ENCODE measurements at places on chromosomes 2 and 18.

GRCh38 chr2:221420245-221420644 is 151.9 kb downstream of the EPHA4 start:
- DNase-seq = no peak

GRCh38 chr18:52046842-52047241 is 293.2 kb upstream of the DCC start:
- DNase-seq = no peak

DNA sequence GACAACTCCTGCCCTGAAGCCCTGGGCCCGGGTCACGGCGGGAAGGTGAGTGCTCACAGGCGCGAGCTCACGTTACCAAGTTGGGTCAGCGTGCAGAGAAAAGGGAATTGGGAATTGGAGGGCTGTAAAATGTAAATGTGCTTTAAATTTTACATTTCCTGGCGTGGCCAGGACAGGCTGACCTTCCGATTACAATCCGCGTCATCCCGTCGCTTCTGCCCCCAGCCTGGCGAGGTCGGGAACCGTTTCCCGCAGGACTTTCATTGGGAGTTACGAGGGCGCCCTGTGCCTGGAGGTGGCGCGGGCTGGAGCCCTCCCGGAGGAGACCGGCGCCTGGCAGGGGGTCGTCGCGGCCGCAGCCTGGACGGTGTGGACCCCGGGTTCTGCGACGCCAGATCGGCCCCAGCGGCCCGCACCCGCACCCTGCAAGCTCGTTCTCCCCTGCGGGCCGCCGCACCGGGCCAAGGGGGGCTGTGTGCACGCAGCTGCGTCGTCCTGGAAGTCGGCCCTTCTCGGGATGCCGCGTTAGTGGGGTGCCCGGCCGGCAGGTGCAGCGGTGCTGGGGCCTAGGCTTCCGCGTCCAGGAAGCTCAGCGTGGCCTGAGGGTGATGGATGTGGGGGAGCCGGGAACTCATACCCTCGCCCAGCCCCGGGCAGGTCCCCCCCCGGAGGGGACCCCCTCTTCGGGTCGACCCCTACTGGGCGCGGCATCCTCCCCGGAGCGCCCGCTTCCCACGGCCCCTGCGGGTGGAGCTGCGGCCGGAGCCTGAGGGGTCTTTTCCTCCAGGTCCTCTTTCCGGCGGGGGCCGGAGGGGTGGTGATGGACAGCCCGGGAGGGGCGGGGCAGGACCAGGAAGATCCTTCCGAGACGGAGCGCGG is 63.9 kb downstream of the LRRFIP1 start:
- DNase-seq = no peak

DNA sequence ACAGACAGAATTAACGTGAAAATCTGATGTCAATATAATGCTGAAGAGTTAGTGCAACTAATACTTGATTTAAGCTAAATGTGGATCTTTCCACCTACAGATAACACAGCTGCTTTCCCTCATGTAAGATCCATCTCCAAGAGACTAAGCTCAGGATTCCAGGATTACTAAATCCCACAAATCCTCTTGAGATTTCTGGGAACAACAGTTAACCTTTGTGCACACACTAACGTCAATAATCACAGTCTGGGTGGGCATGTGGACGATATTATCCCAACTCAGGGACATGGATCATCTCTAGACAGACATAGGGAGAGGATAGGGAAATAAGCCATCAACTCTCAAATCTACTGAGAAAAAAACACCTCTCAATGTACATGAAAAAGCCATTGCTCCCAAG is 432.6 kb downstream of the SATB2 start:
- DNase-seq = no peak

DNA sequence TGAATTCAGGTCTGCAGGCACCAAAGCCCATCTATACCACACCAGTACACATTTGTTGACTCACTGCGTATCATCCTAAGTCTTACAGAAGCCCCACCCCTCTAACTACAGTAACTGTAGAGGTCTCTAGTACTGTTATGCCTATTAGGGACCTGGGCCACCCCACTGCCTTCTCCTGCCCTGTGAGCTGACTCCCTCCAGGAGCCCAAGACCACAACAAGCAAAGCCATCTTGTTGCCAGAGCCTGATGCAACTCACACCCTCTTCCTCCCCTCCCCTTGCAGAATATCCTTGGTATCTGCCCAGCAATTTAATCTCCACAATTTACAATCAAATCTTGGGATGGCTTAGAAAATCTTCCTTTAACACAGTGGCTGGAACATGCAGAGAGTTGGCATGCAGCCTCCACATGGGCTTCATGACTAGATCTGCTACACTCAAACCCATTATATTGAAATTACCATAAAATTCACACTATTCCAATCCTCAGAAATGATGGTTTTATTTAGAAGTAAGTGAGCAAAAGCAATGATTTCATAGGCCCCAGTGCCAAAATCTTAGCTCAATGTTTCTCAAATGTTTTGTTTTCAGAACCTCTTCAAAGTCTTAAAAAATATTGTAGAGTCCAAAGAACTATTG is 17.7 kb upstream of the CYP1B1 start:
- no peak for DNase-seq

DNA sequence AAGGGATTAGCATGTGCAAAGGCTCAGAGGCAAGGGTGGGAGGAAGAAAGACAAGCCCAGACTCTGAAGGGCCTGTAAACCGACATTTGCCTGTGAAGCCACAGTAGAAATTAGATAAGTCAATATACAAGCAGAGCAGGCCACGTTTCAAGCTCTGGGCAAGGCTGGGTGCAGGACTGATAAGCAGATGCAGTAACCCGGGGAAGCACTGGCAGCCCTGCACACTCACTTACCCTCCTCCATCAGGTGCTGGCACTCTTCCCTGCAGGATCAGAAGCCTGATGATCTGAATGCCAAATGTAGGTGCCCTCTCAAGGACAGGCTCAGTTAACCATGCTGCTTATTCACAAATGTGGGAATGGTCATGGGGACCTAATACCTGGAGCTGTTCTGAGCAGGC is 46.3 kb upstream of the RAB12 start:
- DNase-seq = no peak

DNA sequence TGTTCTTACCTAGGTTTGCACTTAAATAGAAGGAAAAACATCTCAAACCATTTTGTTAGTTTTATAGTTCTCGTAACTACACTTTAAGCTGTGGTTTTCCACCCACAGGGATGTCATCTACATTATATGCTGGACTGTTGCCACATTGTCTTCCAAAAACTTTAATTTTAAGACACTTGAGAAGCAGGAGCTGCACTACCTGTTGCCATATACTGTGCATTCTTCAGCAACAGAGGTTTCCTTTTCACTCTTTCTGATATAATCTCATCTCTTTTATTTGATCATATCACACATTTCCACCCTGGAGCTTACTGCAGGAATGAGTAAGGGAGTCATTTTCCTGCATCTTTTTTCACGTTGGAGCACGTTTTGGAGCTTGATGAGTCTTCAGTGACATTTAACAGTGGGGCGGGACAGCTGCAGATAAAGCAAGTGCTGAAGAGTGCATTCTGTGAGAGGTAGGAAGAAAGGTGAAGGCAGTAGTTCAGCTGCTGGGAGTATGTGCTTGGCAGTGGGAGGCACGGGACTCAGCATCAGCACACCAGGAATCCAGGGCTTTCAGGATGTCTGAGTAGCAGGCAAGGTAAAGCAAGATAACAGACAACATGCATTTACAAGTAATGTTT is 3.8 kb downstream of the LIMS1 start:
- no peak for DNase-seq

DNA sequence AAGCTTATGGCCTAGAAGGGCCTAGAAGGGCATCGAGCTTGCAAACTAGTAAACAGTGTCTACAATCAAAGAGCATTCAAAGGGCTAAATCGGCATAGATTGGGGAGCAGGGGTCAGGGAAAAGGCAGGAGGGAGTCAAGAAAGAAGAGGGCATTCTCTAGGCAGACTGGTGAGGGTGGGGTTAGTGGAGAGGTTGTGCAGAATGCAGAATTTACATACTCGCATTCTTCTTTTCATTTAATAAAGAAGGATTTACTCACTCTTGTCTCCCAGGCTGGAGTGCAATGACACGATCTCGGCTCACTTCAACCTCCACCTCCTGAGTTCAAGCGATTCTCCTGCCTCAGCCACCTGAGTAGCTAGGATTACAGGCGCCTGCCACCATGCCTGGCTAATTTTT is 110.7 kb downstream of the TRIM43 start:
- DNase-seq = no peak

- no peak for DNase-seq
Observed at GRCh38 chr2:221454459-221455105, 117.5 kb downstream of the EPHA4 start.

- no peak for DNase-seq
Observed at GRCh38 chr18:75023473-75023872, 185.5 kb downstream of the PTGR3 start.

DNA sequence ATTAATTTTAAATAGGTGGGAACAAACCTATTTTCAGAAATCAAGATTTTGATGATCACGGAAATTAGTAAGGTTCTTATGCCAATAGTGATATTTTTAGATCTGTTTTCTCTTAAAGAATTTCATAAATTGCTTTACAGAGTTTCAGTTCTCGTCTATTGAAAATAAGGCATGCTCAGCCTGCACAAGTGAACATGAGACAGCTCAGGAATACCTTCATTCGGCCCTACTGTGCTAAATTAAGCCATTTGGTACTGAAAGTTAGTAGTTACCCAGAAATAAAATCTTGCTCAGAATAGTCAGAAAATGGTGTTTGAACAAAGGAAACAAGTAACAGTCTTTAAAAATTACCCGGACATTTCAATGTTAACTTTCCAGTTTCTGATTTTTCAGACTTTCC is 60.4 kb downstream of the DLGAP1 start:
- DNase-seq = no peak

DNA sequence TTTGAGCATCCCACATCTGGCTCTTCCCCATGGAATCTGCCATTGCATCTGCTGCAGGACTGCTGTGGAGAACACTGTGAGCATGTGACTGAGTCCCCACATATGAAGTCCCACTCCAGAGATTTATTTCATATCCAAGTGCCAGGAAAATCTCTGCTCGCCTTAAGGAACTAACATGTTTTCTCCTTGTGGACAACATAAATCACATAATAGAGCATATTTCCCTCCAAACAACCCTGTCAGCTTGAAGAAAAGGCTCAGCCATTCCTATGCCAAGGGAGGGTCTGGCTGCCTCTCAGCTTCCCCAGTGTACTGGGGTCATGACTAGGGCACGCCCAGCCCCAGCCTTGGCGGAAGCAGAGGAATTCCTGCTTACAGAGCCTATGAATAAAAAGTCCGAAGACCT is 193.7 kb downstream of the DNER start:
- no peak for DNase-seq

DNA sequence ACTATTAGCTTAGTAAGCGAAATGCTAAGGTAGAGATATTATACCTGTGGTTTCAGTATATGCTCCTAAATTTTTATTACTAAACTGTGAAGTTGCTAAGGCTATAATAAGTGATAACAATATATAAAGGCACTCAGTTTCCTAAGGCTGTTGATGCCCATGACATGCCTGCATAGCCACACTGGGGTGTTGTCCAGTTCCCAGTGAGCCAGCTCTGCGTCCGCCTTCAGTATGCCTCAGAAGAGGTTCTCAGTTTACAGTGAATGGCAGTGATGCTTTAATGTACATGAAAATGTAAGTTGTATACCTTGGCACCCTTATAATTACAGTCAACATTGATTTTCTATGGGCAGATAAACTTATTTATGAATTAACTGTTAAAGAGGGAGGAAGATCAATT is 7.2 kb downstream of the FHOD3 start:
- DNase-seq = no peak

- no peak for DNase-seq
Observed at GRCh38 chr2:238790126-238790832, 57.6 kb upstream of the TWIST2 start.

DNA sequence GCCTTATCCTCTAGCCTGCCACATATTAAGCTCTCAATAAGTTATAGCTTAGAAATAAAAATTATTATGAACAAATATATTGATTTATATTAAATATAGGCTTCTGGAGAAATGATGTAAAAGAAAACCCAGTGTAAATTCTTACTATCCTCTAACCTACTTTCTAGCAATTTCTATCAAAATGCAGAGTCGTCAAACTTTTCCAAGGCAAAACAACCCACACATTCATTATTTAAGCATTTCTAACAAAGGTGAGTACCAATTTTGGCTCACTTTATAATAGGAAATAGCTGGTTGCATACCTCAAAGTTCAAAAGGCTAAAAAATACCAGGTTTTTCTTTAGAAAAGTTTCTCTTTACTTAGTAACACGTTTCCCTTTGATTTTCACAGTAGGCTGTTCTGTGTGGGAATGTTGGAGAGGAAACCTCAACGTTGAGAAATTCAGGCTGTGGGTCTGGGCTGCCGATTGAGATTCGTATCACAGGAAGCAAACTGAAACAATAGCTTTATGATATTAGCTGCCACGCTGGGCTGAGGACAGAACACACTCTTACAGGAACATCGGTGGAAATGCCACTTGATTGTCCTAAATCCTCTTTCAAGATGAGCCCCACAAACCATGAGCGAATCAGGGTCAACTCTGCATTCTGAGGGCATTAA is 53.0 kb downstream of the EPAS1 start:
- DNase-seq = no peak

DNA sequence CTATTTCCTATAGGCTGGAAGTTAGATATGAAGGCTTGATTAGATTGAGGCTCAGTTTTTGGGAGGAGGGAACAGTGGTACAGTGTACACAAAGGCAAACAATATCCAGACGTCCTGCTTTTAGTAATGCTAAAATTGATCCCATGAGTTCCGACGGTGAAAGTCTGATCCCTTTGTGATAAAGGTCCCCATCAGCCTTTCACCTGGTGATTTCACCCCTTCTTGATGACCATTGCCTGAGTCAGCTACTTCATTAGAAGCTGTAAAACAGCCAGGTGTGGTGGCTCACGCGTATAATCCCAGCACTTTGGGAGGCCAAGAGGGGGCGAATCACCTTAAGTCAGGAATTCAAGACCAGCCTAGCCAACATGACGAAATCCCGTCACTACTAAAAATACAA is 29.7 kb downstream of the TWSG1 start:
- DNase-seq = no peak

DNA sequence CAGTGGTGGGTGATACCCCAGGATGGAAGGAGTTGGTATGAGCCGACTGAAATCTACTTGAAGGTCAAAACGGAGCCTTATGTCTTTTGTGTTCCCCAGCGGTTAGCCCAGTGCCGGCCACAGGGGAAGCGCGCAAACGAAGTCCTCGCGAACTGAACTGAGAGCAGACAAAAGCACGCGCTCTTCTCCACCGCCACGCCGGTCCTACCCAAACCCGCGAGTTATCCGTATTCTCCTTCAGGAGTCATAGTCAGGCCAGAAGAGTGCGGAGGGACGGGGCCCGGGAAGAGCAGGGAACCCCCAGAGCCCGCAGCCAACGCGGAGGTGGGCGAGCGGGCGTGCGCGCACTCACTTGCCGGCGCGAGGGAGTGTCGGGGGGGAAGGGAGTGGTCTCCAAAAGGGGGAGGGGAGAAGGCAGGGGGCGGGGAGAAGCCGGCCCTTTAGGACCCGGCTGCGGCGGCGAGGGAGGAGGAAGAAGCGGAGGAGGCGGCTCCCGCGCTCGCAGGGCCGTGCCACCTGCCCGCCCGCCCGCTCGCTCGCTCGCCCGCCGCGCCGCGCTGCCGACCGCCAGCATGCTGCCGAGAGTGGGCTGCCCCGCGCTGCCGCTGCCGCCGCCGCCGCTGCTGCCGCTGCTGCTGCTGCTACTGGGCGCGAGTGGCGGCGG is at the start of gene IGFBP2:
IGFBP2 (plus strand) TSS at position 469 of the 664 bp plus-strand sequence; CDS start at position 573, 104 bp downstream.
- DNase-seq = peak; percentile 12

GRCh38 chr2:105274046-105274445 is 32.5 kb downstream of the GPR45 start:
- DNase-seq = no peak
